ENCODE measurements at places on chromosomes 4 and X.

GRCh38 chr4:134132086-134132783, 69.4 kb downstream of the PABPC4L start:
- DNase-seq: no peak

DNA sequence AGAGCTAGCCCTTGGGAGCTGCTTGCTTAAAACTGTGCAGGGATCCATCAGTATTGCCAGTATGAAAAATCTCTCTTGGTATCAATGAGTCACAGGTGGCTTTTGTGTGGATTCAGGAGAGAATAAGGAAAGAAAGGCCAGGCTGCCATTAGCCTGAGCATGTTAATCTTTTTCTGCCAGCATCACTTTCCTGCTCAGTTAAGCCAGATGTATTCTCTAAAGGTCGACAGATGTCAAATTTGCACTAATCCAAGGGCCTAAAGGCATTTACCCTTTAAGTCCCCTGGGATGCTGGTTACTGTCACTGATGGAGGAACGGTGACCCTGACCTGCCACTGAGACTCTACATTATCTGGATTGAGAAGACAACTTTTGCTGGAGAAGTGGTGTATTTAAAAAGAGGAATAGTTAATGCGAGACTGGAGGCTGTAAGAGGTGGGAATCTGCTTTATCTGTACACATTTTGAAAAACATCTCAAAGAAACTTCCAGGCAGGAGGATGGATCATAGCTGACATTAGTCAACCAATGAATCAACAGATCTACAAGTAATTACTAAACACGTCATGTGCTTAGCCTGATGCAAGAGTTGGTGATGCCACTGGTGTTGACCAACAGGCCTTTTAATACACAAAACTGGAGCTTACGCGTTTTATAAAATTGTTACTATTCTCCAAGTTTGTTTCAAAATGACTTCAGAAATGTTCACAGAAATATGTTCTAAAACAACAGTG, 241.4 kb upstream of the ANXA3 start:
- no peak for DNase-seq

- DNase-seq: no peak
Observed at GRCh38 chrX:134625315-134625718, 33.0 kb downstream of the PLAC1 start.

DNA sequence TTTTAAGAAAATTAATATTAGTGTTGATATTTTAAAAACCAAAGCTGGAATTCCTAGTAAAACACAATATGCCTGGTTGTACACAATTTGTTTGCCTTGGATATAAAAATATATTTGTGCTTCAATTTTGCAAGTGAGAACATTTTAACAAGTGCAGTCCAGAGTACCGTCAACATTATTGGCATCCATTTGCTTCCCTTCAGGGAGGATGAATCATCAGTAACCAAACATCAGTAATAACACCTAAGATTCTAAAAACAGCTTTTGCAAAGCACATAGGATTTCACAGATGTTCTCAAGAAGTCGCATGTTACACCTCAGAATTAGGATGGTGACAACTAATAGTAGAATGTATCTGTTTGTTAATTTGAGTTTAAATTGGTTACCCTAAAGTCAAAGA, 262.6 kb upstream of the BMP3 start:
- no peak for DNase-seq

- no peak for DNase-seq
Observed at GRCh38 chr4:168803732-168804131, 206.3 kb downstream of the CBR4 start.

- DNase-seq: no peak
Observed at GRCh38 chrX:1502241-1502640, 34.7 kb downstream of the P2RY8 start.

GRCh38 chrX:39442332-39442731, 641.1 kb downstream of the MID1IP1 start:
- no peak for DNase-seq

- no peak for DNase-seq
Observed at GRCh38 chr4:146333187-146333894, 119.0 kb downstream of the REELD1 start.

GRCh38 chr4:69860052-69860451, at the start of gene SULT1E1:
Gene SULT1E1 (minus strand): TSS chr4:69860145. CDS start chr4:69857644, 2,501 bp downstream.
- no peak for DNase-seq

DNA sequence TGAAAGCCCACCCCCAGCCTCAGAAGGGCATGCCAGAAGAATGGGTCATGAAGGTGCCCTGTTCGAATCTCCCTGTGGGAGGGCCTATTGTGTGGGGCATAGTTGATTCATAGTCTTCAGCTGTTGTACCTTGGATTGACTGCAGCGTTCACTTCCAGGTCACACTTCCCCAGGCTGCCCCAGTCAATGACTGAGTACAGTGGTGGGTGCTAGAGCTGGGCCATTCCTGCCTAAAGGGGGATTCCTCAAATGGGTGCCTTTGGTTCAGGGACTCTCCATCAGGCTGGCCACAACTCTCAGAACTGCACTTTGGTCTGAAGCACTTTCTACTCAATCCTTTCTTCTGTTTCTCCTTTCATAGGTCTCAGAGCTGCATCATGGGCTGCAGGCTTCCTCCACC, 35.0 kb upstream of the RASGEF1B start:
- no peak for DNase-seq

DNA sequence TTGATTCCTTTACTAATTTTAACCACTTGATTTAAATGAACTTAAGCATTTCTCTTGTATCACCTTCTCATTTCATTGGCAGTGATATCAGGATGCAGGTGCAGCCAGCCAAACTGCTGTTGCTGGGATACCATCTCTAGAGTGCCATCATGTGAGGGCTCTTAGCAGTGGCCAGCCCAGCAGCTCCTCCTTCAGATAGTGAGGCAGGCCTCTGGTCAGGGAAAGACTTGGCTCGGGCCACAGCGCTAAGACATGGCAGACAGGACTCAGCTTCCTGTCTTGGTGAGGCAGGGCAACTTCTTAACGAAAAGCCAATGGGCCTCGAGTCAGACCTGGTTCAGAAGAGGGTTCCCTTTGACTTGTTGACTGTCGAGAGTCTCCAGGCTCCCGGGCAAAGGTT, 50.0 kb downstream of the NOP14 start:
- DNase-seq: peak; percentile 43

- peak; percentile 64 for DNase-seq
Observed at GRCh38 chr4:1752284-1753041, 31.1 kb downstream of the TACC3 start.

GRCh38 chr4:151099976-151100417, 569 bp downstream of the RPS3A start:
- DNase-seq: no peak

DNA sequence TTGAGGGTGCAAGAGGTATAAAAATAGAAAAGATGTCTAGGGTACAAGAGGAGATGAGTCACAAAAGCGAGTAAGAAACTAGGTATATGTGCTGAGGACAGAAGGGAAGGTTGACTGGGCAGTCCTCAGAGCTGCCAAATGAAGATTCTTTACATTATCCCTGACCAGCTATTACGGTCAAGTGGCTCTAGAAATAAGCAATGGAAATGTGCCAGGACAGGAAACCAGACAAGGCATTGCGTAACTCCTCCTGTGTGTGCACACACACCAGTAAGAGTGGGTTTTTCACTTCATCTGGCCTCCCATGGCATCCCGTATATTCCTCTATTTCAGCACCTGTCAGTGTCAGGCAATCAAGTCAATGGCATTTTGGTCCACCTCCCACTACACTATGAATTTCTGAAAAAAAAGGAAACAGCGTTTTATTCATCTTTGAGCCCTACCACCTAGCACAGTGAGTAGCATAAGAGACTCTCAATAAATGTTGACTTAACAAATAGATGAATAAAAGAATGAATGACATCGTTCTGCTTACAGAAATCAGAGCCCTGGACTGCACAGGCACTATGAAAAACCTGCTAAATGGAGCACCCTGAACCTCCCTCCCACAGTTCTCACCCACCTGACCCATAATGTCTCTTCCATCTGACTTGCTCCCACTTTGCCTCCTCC, 62.6 kb upstream of the KLF3 start:
- DNase-seq: peak; percentile 33

DNA sequence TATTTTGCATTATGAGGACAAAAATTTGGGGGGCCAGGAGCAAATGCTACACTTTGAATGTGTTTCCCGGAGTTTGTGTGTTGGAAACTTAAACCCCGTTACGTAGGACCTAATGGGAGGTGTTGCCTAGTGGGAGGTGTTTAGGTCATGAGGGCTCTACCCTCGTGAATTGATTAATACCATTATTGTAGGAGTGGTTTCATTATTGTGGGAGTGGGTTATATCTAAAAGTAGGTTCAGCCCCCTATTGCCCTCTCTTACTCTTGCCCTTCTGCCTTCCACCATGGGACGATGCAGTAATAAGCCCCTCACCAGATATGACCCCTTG, 15.5 kb downstream of the UBA6 start:
- no peak for DNase-seq

- no peak for DNase-seq
Observed at GRCh38 chr4:71006203-71006907, 12.9 kb downstream of the DCK start.

DNA sequence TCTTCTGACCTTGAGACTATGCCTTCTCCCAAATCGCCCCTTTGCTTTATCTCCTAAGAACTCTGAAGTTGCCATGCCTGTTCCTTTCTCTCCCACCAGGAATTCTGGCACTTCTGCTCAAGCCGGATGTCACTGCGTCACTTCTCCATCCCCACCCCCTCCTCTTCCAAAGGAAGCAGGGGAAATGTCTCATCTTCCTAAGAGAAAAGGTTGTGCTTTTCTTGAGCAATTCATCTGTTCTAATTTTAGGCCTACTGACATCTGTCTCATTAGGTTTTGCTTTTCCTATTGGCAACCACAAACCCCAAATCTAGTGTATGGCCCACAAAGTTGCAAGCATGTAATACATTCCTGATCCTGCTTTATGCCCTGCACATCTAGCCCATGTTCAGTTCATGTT, 163.1 kb upstream of the PLAC1 start:
- DNase-seq: no peak

DNA sequence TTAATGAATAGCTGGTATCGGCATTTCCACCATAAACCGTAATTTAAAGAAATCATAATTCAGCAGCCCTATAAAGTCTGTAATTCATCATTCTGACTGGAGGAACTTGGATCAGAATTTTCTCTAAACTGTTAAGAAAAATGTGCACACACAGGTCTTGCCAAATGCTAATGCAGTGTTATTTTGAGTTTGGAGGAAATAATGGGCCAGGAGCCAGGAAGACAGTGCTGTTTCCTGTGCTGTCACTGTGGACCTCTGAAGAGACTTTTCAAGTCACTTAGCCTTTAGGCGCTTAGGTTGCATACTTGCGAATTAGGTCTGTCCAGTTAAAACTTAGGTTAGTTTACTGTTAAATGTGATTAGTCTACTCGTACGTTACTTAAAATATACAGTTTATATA, 137.5 kb upstream of the ANXA3 start:
- no peak for DNase-seq

GRCh38 chr4:150625033-150625432, 43.1 kb downstream of the MAB21L2 start:
- DNase-seq: no peak

GRCh38 chr4:132395561-132395960, 753.5 kb upstream of the PCDH10 start:
- no peak for DNase-seq

- DNase-seq: no peak
Observed at GRCh38 chrX:19793471-19793870, 93.9 kb downstream of the SH3KBP1 start.

DNA sequence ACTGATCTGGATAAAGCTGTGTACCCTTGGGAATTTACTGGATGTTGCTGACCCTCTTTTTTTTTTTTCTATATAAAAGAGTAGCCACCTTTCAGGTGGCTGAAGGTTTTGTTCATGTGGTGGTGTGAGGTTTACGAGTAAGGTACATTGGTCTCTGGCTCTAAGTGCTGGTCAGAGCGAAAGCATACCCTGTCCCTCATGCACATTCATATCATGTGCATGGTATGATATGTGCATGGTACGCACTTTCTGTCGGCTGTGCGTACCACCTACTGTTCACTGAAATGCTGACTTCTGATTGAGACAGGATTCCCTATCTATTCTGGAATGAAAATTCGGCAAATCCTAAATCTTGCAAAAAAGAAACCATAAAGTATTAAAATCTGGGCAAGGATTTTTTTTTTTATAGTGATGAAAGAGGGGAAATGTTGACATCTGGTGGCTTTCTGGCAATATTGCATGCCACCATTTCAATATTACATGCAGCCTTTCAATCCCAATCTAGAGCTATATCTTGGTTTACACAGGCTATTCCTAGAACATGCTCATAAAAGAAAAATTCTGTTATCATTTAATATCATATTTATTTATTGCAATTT, 32.8 kb downstream of the FAM149A start:
- no peak for DNase-seq

- DNase-seq: no peak
Observed at GRCh38 chr4:47639531-47639930, 154.5 kb downstream of the ATP10D start.

DNA sequence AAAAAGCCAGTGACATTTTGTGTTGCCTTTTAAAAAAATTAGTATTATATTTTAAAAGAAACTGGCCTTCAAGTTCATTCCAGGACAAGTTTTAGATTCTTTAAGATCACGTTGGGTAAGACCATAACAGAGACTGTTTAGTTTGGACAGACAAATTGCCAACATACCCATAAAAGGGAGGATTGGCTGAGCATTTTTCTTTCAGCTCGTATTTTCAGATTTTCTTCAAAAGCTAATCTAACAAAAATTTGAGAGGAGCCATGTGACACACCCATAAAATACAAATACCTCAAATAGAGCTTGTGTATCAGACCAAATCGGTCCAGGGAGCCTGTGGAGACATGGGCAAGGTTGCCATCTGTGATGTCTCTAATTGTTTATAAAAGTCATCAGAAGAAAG, 74.6 kb upstream of the C1QTNF7 start:
- DNase-seq: no peak

- peak; percentile 71 for DNase-seq
Observed at GRCh38 chrX:106726485-106727437, at the start of gene RNF128. Gene RNF128 (plus strand): TSS chrX:106726701. CDS start chrX:106726914, 213 bp downstream.

DNA sequence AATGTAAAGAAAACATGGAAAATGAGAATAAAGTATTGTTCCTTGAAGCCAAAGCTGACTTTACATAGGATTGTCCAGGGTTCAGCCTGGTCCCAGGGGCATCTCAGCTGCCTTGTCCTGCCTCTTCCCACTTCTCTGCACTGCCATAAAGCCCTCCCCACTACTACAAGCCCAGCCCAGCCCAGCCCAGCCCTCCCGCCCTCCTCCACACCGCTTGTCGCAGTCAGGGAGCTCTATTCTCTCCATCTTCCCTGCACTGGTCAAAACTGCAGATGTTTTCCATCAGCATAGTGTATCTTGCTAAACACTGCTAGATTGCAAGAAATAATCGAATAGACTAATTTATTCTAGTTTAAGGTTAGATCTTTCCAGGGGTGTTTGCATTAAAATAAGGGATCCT, 100.3 kb downstream of the TENM3 start:
- DNase-seq: no peak

DNA sequence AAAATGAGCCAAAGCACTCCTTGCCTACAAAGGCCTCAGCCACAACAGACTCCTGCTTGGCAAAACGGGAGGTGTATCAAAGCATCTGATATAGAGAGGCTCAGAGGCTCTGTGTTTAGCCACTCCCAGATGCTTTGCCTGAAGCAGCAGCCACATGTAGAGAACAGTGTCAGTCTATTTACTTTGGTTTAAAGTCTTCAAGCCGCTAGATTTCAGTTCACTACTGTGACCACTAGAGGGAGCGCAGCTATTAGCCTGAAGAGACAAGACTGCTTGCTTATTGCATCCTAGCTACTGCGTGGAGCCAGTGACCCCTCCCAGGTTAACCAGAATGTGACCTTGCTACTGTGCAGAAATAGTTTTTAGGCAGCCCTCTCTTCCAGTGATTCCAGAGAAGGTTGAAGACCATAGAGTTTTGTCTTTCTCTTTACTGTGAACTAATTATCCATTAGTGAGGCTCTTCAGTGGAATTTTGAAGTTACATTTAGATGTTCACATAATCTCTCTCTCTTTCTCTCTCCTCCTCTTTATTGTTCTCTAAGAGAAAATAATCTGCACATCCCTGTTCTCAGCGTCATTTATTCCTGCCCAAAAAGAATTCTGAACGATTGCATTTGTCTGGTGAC, 39.3 kb downstream of the BMP3 start:
- peak; percentile 45 for DNase-seq

Measured in NCI-H510A (cell line).